Activated T-helper 1 cell treated with anti-CD3 and anti-CD28 coated beads, Interleukin-12 subunit alpha, Interleukin-12 subunit beta, Interleukin-2, Interleukin-4 antibody, amounts not matched to agents 30 ng/mL and 10 ng/mL and 1 ng/mL, durations not matched to agents 14 hours and 24 hours and 36 hours (primary cell): ENCODE measurements at places on chromosomes 12 and 14. TPM values are rescaled to one million over a fixed set of nuclear protein-coding genes. Genes with fewer than 3 reads are reported as not detected.

DNA sequence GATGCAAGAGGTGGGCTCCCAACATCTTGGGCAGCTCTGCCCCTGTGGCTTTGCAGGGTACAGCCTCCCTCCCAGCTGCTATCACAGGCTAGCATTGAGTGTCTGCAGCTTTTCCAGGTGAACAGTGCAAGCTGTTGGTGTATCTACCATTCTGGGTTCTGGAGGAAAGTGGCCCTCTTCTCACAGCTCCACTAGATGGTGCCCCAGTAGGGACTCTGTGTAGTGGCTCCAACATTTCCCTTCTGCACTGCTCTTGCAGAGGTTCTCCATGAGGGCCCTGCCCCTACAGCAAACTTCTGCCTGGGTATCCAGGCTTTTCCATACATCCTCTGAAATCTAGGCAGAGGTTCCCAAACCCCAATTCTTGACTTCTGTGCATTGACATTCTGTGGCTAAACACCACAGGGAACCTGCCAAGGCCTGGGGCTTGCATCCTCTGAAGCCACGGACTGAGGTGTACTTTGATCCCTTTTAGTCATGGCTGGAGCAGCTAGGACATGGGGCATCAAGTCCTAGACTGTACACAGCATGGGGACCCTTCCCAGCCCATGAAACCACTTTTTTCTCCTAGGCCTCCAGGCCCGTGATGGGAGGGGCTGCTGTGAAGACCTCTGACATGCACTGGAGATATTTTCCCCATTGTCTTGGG, 24.0 kb upstream of the SLC38A1 start:
- H3K4me3 ChIP-seq, result no peak overlapping the region
- H3K27me3 ChIP-seq, result peaks cover 13% of the 10 kb centered on the region
- H3K4me1 ChIP-seq, result no peaks in the 10 kb centered on the region
- no peak overlapping the region for H3K27ac ChIP-seq
- H3K36me3 ChIP-seq, result no peaks in the 10 kb centered on the region

DNA sequence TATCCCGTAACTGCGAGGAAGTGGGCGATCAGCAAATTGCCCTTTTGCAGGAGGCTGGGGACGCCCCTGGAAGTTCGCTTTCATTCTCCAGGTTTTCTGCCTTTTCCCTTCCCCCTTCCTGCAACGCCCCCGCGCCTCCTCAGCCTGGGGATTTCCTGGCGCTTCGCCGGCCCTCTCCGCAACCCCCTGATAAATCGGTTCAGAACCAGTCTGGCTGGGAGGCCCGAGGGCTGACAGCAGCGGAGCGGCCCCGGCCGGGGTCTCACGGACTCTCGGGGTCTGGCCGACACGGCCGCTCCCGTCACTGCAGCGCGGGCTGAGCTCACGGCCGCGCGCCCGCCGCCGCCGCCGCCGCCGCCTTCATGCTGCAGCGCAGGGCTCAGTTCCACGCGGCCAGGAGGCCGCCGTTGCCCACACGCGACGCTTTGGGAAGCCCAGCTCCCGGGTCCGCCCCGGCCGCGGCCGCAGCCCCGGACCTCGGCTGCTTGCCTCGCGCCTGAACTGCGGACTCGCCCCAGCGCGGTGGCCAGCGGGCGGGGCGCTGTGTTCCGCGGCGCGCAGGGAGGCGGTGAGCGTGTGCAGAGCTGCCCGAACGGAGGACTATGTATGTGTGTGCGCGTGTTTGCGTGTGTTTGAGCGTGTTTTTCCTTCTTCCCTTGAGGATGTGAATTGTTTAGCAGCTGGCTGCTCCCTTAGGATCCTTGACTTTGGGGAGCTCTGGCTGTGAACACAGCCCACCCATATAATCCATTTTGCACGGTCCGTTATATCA, at the start of gene LRFN5:
LRFN5 (plus strand) TSS at position 345 of the 772 bp plus-strand sequence.
- H3K36me3 ChIP-seq, result no peaks in the 10 kb centered on the region
- no peak for DNase-seq
- H3K4me3 ChIP-seq, result peak within 1 kb of the TSS; percentile 63
- H3K4me1 ChIP-seq, result no peaks in the 10 kb centered on the region
- no peak within 1 kb of the TSS for H3K27ac ChIP-seq

Gene TAS2R13
- total RNA-seq, result 0.96 TPM in 2 replicates

GRCh38 chr12:120979862-120980696, 1.7 kb downstream of the HNF1A start:
- no peak for DNase-seq
- H3K36me3 ChIP-seq, result no peaks in the 10 kb centered on the region
- H3K4me3 ChIP-seq, result no peak overlapping the region

GRCh38 chr12:85280165-85280983, at the start of gene ALX1:
Gene ALX1, plus strand, starts transcription at chr12:85280220. Its CDS starts 42 bp downstream, at chr12:85280262.
- H3K27ac ChIP-seq, result peak within 1 kb of the TSS; percentile 29
- no peaks in the 10 kb centered on the region for H3K36me3 ChIP-seq
- peaks cover 7% of the 10 kb centered on the region for H3K4me1 ChIP-seq
- H3K27me3 ChIP-seq, result peaks cover 52% of the 10 kb centered on the region
- DNase-seq, result no peak
- H3K4me3 ChIP-seq, result peak within 1 kb of the TSS; percentile 72

DNA sequence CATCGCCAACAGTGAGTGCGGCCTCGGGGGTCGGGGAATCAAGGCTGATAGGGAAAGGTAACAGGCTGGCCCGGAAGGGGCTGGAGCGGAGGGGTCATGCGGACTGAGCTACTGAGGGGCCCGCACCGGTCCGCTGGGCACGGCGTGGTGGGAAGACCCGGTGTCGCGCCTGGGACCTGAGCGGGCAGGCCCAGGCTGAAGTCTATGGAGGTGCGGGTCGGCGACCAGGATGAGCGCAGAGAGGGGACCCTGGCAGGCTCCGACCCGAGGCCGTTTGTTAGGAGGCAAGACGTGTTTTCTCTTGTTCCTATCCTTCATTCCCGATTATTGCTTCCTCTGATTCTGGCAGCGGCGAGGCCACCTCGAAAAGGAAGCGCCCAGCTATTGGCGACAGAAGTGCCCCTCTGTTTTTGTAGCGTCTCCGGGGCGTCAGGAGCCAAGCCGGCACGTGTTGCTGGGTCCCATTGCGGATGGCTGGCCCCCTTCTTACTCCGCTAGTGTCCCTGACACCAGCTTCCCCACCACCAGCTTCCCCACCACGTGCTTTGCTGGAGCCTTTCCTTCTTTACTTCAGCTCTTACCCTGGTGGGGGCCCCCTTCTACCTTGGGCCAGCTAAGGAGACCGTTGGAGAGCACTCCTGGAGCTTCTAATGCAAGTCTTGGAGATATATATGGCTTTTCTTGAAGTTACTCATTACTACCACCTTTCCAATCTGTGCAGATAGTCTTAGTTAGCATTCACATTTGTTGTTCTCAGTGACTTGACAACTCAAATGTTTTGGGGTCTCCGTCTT, 653 bp downstream of the PA2G4 start:
- peak; percentile 16 for DNase-seq
- H3K27me3 ChIP-seq, result no peaks in the 10 kb centered on the region
- peak overlapping the region; percentile 89 for H3K27ac ChIP-seq
- peaks cover 49% of the 10 kb centered on the region for H3K4me1 ChIP-seq

DNA sequence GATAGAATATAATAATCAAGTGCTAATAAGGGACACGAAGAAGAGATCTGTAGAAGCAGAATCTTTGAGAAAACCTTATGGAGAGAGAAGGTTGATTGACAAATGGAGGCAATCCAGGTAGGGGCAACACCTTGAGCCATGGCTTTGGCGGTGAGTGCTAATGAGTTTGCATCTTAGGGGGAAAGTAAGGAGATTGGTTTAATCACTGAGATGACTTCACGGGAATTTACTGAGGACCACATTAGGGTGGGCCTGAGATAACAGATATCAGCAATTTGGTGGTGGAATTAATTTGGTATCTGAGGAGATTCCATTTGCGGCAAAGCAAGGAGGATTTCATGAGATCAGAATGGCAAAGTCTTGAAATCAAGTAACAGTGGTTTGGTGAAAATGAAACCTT, 1.8 kb upstream of the LARP4 start:
- peaks cover 15% of the 10 kb centered on the region for H3K36me3 ChIP-seq
- H3K4me3 ChIP-seq, result peak overlapping the region; percentile 3
- H3K27ac ChIP-seq, result peak overlapping the region; percentile 42
- peaks cover 22% of the 10 kb centered on the region for H3K4me1 ChIP-seq
- DNase-seq, result no peak

DNA sequence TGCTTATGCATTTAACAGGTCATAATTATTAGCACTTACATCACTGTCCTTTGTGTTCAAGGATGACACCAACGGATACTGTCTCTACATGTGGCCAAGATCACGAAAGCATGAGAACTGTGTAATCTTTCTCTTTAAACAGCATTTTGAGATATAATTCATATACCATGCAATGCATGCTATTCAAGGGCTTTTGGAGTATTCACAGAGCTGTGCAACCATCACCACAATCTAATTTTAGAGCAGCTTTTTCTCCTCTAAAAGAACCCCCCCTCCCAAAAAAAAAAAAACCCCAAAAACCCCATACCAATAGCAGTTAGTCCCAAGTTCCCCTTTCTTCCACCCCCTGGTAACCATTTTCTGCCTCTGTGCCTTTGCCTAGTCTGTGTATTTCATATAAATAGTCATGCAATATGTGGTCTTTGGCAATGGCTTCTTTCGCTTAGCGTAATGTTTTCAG, 60.6 kb downstream of the SPRING1 start:
- no peak overlapping the region for H3K27ac ChIP-seq
- H3K4me3 ChIP-seq, result no peak overlapping the region
- no peak for DNase-seq
- peaks cover 44% of the 10 kb centered on the region for H3K4me1 ChIP-seq

Gene ETFRF1
- total RNA-seq, result 9.7 and 10.4 TPM in 2 replicates

GRCh38 chr14:51207621-51208020, 32.4 kb upstream of the TMX1 start:
- no peak overlapping the region for H3K4me3 ChIP-seq
- H3K27ac ChIP-seq, result no peak overlapping the region
- no peaks in the 10 kb centered on the region for H3K4me1 ChIP-seq
- peaks cover 9% of the 10 kb centered on the region for H3K27me3 ChIP-seq
- H3K36me3 ChIP-seq, result no peaks in the 10 kb centered on the region

Gene NELL2
- 11.5 and 16.4 TPM in 2 replicates for total RNA-seq

DNA sequence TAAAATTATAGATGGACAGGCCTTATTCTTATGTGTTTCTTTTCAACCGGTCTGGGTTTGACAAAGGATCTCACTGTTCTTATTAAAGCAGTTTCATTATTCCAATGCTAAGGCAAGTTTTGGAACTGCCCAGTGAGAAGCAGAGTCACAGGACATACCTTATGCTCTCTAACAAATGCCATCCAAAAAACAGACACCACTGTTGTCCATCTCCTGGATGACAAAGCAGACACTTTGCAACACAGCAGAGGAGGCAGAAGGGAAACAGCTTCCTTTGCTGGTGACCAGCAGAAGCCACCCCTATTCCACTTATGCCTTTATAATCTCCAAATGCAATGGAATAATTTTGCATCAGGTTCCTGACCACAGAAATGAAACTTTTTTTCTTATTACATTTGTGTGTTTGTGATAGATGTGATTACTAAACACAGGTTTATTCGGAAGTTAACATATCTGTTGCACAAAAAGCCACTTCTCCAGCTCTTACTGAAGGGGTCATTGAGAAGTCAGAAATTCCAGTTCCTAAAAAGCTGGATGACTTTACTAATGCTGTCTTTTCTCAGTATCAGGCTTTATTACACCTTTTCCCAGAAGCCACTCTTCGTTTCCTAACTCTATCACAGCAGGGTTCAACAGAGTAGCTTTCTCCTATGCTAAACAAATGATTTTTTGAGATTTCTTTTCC, 115.6 kb downstream of the BTG1 start:
- peaks cover 63% of the 10 kb centered on the region for H3K4me1 ChIP-seq
- DNase-seq, result no peak
- peak overlapping the region; percentile 76 for H3K27ac ChIP-seq
- peaks cover 15% of the 10 kb centered on the region for H3K36me3 ChIP-seq
- peak overlapping the region; percentile 58 for H3K4me3 ChIP-seq
- H3K27me3 ChIP-seq, result no peaks in the 10 kb centered on the region

- H3K4me1 ChIP-seq, result peaks cover 5% of the 10 kb centered on the region
- H3K27ac ChIP-seq, result no peak overlapping the region
- peaks cover 4% of the 10 kb centered on the region for H3K36me3 ChIP-seq
Observed at GRCh38 chr12:113468365-113469223, 3.1 kb downstream of the LHX5 start.

GRCh38 chr14:59254911-59255545, 66.6 kb downstream of the DAAM1 start:
- no peaks in the 10 kb centered on the region for H3K36me3 ChIP-seq
- H3K4me3 ChIP-seq, result no peak overlapping the region
- no peaks in the 10 kb centered on the region for H3K4me1 ChIP-seq
- DNase-seq, result no peak
- H3K27ac ChIP-seq, result no peak overlapping the region
